Stimulated activated CD8-positive, alpha-beta memory T cell treated with anti-CD3 and anti-CD28 coated beads, Interleukin-7, amount 100 ng/mL, for 1 hour (primary cell): ENCODE measurements at places on chromosomes 11 and 22.

GRCh38 chr22:25375683-25376082 lies 156.2 kb downstream of the CRYBB2 start:
- no peak for DNase-seq

DNA sequence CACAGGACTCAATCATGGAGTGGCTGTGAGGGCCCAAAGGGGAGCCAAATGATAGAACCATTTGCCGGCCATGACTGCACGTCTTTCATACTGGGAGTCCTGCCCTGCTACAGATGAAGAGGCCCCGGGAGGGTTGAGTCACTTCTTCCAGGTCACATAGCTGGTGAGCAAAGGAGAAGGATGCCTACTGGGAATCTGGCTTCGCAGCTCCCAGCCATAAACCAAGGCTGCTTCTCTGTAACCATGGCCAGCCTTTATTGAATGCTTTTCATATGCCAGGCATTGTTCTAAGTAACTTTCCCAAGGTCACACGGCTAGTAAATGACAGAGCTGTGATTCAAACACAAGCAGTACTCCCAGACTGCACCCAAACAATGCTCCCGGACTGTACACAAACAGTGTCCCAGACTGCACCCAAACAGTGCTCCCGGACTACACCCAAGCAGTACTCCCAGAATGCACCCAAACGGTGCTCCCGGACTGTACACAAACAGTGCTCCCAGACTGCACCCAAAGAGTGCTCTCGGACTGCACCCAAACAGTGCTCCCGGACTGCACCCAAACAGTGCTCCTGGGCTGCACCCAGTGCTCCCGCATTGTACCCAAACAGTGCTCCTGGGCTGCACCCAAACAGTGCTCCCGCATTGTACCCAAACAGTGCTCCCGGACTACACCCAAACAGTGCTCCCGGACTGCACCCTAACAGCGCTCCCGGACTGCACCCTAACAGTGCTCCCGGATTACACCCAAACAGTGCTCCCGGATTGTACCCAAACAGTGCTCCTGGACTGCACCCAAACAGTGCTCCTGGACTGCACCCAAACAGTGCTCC lies 89.8 kb downstream of the FBXO7 start:
- DNase-seq: no peak

GRCh38 chr11:50298182-50298988 lies 265.7 kb downstream of the OR4C45 start:
- no peak for DNase-seq

GRCh38 chr11:115521825-115522224 lies 17.6 kb upstream of the CADM1 start:
- no peak for DNase-seq

DNA sequence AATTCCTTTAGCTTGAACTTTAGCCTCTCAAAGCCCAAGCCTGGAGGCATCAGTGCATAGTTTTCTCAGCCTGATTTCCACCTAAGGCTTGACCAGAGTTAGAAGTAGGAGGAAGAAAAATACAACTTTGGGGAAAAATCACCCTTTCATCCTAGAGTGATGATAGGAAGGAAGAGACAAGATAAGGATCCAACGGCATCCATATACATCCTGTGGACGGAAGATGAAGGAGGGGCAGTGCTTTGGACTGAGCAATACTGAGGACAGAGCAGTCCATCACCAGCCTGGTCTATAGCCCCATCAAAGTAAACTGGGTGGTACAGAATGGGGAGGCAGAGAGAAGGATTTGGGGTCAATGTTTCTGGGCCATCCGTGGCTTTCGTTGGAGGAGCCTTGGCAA lies 247.9 kb downstream of the FAM76B start:
- no peak for DNase-seq

GRCh38 chr22:49157529-49158339 lies 669.9 kb downstream of the BRD1 start:
- DNase-seq: no peak

DNA sequence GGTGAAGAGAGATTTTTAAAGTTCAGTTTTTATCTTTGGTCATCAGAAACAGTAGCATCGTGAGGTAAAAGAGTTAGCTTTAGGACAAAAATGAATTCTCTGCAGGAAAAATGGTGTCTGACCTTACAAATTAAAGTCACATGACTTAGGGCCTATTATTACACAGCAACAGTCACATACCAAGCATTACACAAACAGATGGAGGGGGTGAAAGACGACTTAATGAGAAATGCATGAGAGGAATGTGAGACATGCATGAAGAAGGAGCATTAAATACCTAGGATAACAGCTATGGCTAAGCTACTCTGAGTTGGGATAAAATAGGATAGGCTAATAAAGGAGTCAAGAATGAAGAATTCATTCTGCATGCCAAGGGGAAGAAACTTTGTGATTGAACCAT lies 77.5 kb downstream of the BLID start:
- DNase-seq: no peak

DNA sequence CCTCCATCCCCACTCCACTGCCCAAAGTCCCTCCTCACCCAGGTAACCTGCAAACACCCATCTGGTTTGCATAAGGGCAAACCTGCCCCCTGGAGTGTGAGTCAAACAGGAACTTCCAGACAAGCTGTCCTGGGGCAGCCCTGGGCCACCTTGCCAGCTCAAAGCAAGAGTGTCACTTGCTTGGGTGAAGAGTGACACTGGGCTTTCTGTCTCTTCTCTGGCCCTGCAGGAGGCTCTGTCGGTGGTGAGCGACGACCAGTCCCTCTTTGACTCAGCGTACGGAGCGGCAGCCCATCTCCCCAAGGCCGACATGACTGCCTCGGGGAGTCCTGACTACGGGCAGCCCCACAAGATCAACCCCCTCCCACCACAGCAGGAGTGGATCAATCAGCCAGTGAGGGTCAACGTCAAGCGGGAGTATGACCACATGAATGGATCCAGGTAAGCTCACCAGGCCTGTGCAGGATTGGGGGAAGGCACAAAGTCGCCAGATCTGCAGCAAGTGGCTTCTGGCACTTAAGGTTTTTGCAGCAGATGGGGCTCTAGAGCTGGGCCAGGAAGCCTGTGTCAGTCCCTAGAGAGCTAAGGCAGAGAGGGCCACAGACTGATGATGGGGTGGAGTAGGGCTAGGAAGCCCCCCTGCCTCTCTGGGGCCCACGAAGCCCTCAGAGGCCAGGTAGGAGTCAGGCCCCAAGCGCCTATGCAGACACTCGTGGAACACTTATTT lies 64.2 kb downstream of the FLI1 start:
- DNase-seq: no peak

- no peak for DNase-seq
Measured at GRCh38 chr11:3849297-3849874, 6.1 kb upstream of the STIM1 start.

- no peak for DNase-seq
Measured at GRCh38 chr11:21817696-21818095, 375.2 kb upstream of the ANO5 start.
